Kasumi-1 (cell line): ENCODE measurements at places on chromosomes 2 and 18.

- no peak for DNase-seq
These were observed 190.6 kb downstream of the TDRD15 start for GRCh38 chr2:21314322-21314835.

GRCh38 chr2:222398446-222398885, 25.9 kb upstream of the SGPP2 start:
- no peak for DNase-seq

- no peak for DNase-seq
These were observed 1360.2 kb downstream of the LRP1B start for GRCh38 chr2:140770645-140771044.

DNA sequence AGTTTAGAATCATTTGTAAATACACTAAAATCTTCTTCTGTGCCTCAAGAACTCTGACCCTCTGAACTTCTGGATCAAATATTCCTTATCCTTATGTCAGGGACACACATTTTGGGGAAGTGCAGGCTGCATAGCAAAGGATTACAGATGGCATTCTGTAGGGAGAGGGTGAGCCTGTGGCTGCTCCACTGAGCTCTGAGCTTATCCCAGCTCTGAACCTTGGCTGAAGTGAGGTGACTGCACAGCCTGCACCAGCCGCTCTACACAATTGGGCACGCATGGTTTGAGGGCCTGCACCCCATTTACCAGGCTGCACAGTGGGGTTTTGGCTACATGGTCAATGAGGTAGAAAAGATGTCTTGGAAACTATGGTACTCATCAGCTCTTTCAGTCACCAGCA, 251.6 kb downstream of the GALR1 start:
- no peak for DNase-seq

DNA sequence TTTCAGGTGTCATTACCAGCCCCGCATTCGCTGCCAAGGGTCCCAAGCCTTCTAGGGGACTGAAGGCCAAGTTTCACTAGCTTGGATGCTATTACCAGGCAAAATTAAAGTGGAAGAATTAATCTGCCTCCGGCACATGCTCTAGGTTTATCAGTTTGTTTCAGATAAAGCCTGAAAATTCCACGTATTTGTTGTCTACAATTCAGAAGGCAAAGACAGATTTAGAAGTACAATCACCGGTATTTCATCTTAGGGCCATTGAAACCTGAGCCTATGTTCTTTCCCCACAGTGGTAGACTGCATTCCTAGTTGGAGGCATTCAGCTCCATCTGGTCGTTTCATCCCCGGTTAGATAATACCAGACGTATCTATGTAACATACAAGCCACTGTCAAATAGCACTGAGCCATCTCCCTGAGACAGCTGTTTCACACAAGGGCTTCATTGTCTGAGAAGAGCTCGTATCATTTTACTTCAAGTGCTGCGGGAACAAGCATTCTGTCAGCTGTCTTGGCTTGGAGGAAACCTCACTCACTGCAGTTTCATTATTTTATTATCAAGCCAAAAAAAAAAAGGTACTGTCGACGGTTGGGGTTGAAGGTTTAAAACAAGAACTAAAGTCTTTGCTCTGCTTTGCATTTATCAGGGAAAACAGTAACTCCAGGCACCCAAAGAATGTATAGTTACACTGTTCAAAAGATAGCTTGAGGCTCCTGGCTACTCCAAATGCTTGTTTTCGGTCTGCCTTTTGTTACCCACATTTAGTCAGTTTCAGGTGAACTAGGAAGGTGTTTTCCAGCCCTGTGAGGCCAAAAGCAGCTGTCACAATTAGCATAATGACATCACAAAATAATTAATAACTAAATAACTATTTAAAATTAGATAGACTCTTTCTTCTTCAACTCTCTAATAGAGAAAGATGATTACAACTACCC, 76.7 kb downstream of the TGIF1 start:
- DNase-seq: peak; percentile 8

DNA sequence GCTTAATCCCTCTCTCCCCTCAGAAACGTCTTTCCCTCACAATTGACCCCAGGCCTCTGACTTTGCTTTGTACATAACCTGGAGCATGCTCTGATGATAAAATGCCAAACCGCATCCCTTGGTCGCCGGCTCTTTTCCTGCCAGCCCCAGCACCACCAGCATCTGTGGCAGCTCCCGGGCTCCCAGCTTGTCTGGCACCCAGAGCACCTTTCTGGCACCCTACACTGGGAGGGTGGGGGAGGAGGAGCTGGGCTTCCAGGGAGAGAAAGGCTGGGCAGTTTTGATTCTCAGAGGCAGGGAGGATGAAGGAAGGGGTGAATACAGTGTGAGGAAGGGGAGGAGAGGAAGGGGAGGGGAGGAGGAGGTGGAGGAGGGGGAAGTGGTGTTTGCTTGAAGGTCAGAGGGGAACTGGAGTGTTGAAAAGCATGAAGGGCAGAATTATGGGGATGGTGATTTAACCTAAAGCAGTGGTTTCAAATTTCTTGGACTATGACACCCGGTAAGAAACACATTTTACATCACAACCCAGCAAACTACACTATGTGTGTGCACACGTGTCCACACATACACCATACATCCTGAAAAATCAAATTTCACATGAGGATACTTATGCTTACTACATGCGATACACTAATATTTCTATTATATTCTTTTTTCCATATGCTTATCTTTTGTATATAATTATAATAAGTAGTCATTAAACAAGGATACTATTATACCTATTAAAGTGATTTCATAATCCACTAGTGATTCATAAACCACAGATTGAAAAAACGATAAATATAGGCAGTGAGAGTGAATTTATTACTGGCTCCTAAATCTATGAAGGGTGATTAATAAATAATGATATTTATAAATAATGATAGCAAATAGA, 30.0 kb upstream of the IGFBP2 start:
- no peak for DNase-seq

DNA sequence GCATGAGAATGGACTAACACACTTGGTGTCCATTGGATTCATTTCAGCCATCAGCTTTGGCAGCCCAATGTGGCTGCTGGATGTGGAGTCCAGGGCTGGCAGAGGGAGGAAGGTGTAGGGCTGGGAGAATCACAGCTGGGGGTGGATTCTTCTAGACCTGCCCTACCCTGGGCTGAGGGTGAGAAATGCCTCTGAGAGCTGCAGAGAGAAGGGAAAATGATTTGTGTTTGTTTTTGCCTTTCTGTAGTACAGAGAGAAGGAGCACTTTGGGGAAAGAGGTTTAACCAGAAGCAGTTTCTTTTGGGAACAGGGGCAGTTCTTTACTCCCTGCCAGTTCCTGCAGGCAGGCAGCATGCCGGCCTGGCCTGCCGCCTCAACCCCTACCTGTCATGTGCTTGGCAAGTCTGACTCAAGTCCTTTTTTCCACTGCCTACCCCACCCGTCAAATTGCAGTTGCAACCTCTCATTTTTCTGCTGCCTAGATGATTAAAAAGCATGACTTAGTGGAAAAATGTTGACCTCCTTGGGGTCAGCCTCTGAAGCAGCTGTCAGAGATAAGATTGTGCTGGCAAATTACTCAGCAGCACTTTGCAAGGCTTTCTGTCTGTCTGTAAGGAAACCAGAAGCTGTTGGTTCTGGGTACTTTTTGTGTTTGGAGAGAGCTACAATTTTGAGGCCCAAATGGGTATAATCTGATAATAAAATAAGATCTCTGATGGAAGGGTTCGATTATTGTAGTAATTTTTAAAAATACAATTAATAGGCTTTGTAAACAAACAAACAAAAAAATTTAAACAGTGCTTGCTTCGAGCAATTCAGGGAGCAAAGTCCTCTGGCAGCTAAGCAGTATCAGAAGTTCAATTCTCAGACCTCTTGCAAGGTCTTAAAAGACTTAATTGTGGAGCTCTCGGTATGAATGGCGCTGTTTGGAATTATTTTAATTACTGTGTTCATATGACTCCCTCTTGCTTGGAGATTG, 21.7 kb downstream of the LBH start:
- DNase-seq: no peak

- DNase-seq: no peak
These were observed 256.1 kb downstream of the XIRP2 start for GRCh38 chr2:167144179-167144898.

GRCh38 chr2:42047488-42048298, at the start of gene PKDCC:
PKDCC (plus strand) TSS chr2:42048021; CDS start chr2:42048200, 179 bp downstream.
- peak; percentile 36 for DNase-seq

DNA sequence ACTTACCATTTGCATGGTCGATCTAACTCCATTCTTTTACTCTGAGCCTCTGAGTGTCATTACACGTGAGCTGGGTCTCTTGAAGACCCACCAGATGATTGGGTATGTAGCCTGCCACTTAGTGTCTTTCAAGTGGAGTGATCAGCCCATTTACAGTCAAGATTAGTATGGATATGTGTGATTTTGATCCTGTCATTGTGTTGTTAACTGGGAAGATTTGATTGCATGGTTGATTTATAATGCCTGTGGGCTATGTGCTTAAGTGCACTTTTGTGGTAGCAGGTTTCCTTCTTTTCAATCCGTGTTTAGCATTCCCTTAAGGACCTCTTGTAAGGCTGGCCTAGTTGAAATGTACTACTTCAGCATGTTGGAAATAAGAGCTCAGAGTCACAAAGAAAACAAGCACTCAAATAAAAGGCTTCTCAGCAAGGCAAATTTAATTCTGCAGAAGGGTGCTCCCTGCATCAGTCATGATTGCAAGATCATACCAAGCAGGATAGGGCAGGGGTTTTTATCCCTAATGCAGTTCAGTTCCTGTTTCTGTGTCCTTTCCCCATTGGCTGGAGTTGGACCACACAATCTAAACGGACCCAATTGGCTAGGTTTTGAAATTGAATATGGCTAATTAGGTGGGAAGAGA, 230.7 kb upstream of the SYT4 start:
- DNase-seq: no peak

- DNase-seq: no peak
These were observed 19.2 kb downstream of the PMS1 start for GRCh38 chr2:189803431-189803830.

GRCh38 chr2:71451705-71452104, 1.7 kb upstream of the DYSF start:
- DNase-seq: no peak

DNA sequence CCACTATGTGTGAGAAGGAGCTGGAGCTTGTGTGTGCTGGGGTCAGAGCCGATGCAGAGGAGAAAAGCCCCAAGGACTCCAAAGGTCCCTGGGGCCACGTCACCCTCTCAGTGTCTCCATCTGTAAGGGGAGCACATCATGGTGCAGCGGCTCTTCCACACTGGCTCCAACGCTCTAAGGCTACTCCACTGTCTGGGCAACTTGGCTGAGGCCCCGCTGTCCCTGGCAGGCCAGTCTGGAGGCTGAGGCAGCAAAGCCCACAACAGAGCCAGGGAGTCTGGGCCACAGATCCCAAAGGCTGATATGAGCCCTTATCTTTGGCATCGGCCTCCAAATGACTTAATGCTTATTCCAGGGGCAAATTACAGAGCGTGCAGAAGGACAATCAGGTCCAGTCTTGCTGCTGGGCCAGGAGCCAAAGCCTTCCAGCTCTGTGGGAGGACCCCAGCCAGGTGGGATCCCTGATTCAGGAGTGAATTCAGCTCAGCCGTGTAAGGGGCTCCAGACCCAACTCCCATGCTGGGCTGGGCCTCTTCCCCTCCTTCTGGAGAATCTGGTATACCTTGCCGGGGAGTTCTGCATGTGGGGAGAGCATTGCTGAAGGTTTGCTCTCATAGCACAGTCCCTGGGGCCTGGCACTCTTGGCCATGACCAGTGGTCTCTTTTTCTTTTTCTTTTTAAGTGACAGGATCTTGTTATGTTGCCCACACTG, 1.8 kb upstream of the DUSP2 start:
- no peak for DNase-seq

GRCh38 chr18:63088262-63088661, 231.3 kb downstream of the BCL2 start:
- DNase-seq: no peak

- no peak for DNase-seq
These were observed 1.1 kb downstream of the GLI2 start for GRCh38 chr2:120736624-120737339.

DNA sequence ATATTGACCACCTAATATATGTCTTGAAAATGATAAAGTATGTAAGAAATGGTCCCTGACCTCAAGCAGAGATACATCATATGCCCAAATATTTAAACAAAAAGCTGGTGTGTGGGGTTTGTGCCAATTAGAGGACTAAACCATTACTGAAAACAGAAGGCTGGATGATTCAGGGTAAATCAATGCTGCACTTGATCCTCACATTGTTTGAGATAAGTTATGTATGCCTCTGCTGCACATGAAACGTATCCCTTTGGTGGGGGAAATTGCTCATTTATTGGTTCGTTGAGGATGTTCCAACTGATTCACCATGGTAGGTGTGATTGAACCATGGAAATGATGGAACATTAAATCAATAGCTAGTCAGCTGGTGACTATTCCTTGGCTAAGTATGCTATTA, 24.7 kb upstream of the DARS1 start:
- DNase-seq: no peak

- no peak for DNase-seq
These were observed 24.7 kb downstream of the ST8SIA5 start for GRCh38 chr18:46732201-46732600.

DNA sequence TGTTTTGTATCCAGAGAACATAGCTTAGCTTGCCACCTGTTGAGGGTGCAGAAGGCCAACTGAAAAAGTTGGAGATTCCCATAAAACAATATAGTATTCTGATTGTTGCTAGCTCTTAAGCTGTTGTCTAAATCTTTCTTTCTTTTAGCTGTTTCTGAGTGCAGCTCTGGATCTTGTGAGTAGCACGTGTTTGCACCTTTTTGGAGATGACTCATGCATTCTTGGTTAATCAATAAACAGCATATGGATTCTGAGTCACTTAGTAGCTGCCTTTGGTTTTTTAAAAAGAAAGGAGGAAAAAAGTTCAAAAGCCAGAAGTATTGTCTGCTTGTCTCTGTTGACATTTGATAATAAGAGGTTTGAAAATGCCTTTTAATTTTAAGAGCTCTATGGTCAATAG, 483.0 kb upstream of the FSIP2 start:
- DNase-seq: no peak

DNA sequence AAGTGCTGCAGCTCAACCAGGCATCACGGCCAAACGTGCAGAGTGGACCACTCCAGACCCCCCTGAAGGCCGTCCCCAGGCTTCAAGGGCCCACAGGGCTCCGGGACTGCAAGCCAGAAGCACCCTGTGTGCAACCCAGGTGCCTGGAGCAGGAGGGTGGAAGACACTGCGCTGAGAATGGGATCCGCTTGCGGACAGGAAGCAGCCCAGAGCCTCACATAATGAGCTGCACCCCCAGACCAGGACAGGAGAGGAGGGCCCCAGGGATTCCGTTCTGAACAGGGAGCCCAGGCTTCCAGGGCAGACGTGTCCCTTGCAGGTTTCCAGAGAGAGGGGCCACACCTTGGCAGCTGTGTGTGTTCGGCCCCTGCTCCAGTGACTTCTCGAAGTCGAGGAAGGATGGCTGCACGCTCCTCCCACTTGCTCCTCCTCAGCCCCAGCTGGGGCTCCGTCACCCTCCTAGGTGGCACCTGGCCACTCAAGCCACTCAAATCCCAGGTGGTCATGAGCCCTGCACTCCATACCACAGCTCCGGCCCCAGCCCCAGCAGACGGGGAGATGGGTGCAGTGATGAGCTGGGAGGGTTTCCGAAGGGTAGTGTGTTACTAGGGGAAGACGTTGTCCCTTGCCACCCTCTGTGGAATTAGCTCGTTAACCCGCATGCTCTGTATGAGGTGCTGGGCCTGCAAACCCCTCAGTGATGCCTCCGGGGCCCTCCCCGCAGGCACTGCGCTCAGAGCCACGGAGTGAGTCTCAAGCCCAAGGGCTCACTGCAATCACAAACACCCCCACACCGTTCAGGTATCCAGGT, 79.2 kb downstream of the NDUFA10 start:
- no peak for DNase-seq

GRCh38 chr18:47331641-47332040, 80.2 kb upstream of the SKOR2 start:
- no peak for DNase-seq

- DNase-seq: no peak
These were observed 77.8 kb downstream of the RDH14 start for GRCh38 chr2:18482666-18483065.

- no peak for DNase-seq
These were observed 66.1 kb downstream of the EXOC6B start for GRCh38 chr2:72759755-72760154.
